ENCODE measurements at places on chromosomes 13 and 19.

DNA sequence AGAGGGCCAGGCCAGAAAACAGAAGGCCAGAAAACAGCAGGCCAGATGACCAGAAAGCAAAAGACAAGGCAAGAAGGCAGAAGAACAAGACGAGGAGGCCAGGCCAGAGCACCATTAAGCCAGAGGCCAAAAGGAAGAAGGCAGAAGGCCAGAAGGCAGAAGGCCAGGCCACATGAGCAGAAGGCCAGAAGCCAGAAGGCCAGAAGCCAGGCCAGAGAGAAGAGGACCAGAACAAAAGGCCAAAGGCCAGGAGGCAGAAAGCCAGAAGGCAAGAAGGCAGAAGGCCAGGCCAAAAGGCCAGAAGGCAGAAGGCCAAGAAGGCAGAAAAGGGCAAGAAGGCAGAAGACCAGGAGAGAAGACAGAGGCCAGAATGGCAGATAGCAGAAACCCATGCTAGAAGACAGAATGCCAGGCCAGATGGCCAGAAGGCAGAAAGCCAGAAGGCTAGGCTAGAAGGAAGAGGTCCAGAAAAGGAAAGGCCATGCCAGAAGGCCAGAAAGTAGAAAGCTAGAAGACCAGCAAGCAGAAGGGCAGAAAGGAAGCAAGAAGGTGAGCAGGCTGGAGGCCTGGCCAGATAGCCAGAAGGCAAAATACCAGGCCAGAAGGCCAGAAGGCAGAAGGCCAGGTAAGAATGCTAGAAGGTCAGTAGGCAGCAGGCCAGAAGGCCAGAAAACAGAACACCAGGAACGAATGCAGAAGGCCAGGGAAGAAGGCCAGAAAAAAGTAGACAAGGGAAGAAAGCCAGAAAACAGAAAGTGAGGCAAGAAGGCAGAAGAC lies 187.6 kb downstream of the TUBA3C start:
- no peak for DNase-seq

DNA sequence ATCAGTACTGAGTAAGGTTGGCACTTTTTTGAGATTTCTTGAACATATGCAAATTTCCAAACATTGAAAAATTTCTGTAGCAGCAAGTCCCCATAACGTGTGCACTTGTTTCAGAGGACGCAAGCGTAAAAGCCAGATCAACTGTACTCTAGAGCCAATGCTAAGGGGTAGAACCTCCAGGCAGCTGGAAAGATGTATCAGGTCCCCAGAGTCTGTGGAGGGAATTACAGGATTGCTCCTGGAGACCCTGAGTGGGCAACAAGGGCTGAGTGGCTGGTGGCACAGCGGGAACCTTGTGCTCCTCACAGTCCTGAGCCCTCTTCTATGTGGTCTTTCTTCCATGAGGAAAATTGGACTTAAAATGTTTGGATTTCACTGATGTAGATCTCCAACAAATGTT lies 53.9 kb upstream of the AMER2 start:
- DNase-seq, result no peak

DNA sequence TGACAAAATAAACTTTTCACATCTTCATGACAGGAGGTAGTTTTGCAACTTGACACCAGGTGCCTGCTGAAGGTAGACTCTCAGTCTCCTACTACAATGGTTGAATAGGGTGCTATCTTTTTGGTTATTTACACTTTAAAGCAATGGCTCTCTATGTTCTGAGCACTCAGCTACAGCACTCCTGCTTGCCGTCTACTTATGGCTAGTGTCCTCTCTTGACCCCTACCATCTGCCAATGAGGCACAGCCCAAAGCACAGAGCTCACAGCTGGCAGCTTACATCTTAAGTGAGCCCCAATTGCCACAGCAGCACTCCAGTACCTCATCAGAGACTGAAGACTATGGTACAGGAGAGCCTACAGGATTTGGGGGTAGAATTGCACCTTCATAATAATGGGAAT lies 11.4 kb downstream of the ZNF708 start:
- no peak for DNase-seq

- peak; percentile 77 for DNase-seq
Observed at GRCh38 chr19:49475995-49476880, 2.2 kb downstream of the FLT3LG start.

GRCh38 chr13:29681864-29682263 lies 86.4 kb upstream of the SLC7A1 start:
- DNase-seq, result no peak

DNA sequence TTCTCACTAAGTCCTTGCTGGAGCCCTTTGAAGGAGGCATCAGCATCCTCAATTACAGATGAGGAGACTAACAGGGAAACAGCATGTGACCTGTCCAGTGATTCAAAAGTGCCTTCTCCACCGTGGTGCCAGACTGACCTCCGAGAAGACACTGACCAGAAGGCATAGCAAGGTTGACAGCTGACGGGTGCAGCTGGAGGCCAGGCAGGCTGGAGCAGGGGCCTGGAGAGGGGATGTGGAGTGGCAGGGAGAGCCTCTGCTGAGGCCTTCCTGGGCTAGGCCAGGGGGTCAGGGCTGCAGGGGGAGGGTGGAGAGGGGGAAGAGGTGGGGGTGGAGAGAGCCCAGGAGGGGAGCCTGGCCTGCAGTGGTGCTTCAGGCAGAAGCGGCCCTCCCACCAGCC lies 66.3 kb downstream of the KCTD15 start:
- no peak for DNase-seq

- no peak for DNase-seq
Observed at GRCh38 chr13:68234274-68234673, 1004.1 kb upstream of the PCDH9 start.

DNA sequence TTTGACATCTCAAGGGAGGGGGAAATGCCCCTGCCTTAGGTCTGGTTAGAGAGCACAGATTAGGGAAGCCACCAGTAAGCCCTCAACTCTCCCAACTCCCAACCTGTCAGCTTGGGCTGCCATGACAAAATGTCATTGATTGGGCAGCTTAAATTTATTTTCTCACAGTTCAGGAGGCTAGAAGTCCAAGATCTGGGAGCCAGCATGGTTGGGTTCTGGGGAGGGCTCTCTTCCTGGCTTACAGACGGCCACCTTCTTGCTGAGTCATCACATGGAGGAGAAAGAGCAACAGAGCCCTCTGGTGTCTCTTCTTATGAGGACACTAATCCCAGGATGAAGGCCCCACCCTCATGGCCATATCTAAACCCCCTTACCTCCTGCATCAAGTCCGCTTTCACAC lies 24.2 kb downstream of the C19orf12 start:
- DNase-seq, result no peak

DNA sequence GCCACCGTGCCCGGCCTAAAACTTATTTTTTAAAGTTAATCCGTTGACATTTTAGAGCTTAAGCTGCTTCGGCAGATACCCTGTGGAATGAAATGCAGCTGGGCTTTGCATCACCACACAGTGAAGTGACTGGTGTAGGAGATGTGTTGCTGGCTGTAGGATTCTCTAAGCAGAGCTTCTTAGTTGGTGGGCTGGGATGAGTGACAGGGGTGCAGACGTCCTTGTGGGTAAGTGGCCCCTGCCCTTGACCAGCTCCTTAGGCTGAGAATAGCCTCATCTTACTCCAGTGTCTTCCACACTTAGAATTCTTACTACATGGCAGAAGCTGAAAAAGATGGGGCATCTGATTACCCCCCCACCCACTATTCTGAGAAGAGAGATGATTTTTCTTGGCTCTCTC lies 11.6 kb downstream of the GATAD2A start:
- no peak for DNase-seq

DNA sequence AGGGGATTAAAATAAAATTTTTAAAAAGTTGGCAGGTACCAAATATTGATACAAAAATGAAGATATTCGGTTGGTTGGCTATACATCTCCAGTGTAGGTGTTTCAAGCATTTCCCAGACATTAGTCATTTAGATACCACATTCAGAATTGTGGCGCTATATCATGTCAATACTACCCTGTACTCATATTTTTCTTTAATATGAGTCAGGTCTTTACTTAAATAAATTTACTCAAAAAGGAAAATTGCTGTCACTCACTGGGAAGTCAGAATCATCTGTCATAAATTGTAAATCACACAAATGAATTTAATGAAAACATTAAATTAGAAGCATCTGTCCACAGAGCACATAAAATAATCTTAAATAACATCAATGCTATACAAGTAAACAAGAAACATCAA lies 134.2 kb downstream of the TSHZ3 start:
- DNase-seq, result no peak

- DNase-seq, result no peak
Observed at GRCh38 chr13:108987944-108988343, 358.5 kb downstream of the MYO16 start.

DNA sequence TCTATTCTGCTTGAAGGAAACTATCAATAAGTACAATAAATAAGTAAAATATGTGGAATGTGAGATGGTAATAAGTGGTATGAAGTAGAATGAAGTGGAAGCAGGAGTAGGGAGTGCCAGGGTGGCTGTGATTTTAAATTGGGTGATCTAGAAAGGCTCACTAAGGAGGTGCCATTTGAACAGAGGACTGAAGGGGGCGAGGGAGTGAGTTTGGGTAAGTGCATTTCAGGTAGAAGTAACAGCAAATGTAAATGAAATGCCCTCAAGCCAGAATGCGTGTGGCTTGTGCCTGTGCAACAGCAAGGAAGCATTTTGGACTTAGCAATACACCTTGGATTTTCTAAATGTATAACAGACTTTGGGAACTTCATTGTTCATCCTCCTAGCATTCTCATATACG lies 77.1 kb downstream of the CCNA1 start:
- DNase-seq, result no peak

Measured in progenitor cell of endocrine pancreas (in vitro differentiated cells).